Activated CD8-positive, alpha-beta memory T cell treated with anti-CD3 and anti-CD28 coated beads for 1 hour (primary cell): ENCODE measurements at places on chromosomes 2 and 18.

GRCh38 chr2:10124538-10125045, 2.1 kb downstream of the RRM2 start:
- DNase-seq = no peak

- DNase-seq = peak; percentile 57
Measured at GRCh38 chr18:3448838-3449511, 997 bp upstream of the TGIF1 start.

- no peak for DNase-seq
Measured at GRCh38 chr18:22005191-22005841, 164.1 kb upstream of the GATA6 start.

DNA sequence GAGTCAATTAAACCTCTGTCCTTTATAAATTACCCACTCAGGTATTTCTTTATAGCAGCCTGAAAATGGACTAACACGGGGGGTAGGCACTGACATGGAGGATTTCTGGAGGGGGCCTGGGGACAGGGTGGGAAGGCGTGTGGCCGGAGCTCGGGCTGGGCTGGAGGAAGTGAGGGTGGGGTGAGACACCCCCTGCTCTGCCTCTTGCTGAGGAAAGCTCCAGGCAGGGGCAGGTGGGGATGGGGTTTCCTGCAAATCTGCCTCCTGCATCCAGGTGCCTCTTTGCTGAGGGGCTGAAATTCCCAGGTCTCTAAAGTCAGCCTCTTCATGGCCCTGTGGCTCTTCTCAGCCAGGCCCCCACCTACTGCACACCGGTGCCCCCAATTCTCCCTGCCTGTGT, 25.7 kb upstream of the OTOS start:
- DNase-seq = no peak

DNA sequence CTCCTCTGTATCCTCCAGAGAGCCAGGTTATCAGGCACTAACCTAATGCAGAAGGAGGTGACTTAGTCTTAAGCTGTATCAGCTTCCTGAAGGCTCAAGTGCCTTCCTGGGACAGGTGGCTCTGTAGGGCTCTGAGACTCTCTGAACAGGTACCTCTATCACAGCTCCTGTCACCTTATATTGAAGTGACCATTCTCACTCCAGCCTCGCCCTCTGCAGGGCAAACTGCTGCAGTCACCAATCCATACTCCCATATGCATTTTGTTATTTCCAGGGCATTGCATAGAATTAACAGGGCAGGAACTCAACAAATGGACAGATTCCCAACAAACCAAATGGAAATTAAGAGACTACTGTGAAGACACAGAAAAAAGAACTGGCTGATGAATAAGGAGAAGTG, 203.0 kb upstream of the REV1 start:
- DNase-seq = no peak

DNA sequence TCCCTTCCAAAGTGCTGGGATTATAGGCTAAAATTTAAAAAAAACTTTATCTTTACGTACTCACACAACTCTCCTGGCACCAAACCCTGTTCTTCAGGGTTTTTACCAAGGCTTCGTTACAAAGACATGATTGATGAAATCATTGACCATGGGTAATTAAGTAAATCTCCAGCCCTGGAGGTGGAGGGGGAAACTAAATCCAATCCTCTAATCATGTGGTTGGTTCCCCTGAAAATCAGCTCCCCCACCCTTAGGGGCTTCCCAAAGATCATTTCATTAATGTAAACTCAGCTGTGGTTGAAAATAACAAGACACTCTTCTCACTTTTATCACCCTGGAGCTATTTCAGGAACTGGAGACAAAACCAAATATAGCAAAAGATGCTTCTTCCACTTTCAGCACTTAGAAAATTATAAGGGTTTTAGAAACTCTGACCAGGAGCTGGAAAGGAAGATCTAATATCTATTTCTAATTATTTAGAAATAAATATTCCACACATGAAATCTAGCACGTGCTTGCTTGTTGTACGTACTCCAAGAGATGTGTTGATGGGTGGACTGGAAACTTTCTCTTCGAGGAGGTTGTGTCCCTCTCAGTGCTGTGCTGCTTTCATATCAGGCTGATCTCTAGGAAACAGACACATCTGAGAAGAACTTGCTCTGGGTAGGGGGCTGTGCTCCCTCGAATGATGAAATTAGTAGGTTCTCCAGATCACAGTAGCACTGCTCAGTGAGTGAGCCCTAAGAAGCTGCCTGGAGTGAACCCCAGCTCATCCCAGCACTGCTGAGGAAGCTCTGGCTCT, 67.2 kb downstream of the SMAD4 start:
- no peak for DNase-seq

GRCh38 chr2:218036371-218036770, 32.7 kb upstream of the RUFY4 start:
- no peak for DNase-seq

DNA sequence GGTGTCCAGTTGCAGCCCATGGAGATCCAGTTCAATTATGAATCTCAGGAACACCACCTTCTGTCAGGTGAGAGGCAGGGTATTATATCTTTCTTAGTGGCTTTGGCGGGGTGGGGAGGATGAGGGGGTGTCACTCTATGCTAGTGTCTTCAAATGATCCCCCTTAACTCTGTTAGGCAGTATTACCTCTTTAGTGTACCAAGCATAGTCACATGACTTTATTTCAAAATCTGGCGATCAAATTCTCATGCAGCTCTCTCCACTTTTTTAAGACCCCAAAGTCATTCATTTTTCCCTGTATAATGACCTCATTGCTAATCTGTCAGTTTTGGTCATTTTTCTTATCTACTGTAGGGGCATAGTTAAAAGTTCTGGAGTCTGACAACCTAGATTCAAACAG, 1.1 kb upstream of the ZSCAN30 start:
- no peak for DNase-seq

DNA sequence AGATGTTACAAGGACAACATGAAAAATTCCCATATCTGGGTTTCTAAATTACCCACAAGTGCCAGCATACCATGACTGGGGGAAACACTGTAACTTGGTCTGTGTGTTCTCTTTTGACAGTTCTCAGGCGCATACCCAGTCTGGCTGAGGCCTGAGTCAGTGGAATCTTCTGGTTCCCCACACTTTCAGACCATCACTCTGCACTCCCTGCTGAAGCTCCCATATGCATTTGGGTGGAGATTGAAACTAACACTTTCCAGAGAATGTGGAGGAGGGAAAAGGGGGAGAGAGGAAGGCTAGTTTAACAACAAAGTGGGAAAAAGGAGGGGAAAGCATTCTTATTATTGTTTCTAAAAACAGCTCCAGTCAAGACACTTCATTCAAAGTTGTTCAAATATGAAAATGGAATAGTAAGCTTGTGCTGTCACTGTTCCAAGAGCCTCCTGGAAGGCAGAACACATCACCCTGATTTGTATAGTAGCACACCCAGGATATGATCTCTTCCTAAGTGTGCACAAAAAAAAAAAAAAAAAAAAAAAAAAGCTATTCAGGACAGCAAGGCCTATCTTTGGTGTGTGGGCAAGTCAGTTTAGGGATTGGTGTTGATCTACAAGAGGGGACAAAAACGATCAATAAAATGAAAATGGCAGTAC, 48.1 kb upstream of the CTIF start:
- DNase-seq = no peak

DNA sequence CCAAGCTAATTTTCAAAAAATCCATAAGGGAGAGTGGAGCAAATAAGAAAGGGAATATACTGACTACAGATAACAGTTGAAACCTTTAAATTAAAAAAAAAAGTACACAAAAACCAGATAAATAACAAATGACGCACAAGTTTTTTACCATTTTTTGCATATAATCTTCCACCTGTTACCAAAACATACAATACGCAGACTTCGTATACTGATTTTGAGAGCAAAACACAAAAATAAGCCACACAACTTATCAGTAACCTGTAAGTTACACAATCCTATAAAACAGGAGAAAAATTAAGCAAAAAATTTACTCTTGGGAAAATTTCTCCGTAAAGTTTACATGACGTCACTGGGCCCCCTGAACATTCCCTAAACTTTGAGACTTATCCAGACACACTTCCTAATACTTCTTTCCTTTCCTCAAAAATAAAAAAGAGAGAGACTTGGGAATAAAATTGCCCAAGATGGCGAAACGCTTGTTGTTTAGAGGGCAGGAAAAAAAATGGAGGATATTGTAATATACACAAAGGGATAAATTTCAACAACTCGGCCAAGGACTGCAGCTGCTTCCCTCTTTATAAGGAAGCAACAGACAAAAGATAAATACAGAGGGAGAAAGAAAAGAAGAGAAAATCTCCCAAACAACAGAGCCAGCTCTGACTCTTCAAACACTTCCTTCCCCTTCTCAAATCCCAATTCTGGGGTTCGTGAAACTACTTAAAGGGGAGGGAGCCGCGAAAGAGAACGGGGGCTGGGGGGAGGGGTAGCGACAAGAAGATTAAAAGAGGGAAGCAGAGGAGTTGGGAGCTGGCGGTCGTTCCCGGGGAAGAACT, 1.6 kb downstream of the BAZ2B start:
- no peak for DNase-seq

GRCh38 chr2:37740164-37740739, 68.8 kb upstream of the CDC42EP3 start:
- DNase-seq = no peak

DNA sequence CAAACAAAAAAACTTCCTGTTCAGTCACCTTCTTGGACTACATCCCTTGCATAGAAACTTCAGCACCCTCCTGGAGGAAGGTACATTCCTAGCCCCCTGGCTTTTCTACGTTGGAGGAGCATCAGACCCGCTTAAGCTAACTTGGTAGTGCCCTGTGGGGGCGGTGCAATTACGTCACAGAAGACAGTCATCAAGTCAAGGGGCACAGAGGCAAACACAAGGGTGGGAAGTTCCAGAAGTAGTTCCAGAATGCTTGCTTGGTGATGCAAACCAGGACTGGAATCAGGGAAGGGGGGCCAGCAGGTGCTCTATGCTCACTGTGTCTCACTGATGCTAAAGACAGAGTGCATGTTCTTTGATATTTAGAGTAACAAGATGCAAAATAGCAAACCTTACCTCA, 15.2 kb upstream of the AGFG1 start:
- no peak for DNase-seq

GRCh38 chr2:119550346-119550745, 6.1 kb downstream of the CFAP221 start:
- no peak for DNase-seq

DNA sequence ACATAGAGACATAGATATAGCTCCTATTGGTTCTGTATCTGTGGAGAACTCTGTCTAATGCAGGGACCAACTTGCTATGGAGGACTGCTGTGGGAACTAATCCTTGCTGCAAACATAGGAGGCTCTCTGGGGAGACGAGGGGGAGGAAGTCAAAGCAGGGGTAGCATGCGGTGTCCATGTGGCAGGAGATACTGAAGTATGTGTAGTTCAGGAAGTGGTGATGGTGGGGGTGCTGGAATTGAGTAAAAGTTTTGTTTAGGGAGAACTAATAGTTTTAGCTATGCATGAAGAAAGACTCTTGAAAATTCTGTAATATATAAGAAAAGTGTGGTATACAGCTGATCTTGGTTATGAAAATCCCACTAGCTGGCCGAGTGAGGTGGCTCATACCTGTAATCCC, 62.0 kb downstream of the ANKRD44 start:
- no peak for DNase-seq

GRCh38 chr18:63306819-63307550, 12.6 kb downstream of the BCL2 start:
- no peak for DNase-seq

GRCh38 chr18:74115046-74115445, 32.6 kb downstream of the FBXO15 start:
- no peak for DNase-seq

GRCh38 chr2:151837926-151838325, 9.7 kb upstream of the ARL5A start:
- no peak for DNase-seq

GRCh38 chr18:33076601-33077000, 303.8 kb upstream of the KLHL14 start:
- no peak for DNase-seq

DNA sequence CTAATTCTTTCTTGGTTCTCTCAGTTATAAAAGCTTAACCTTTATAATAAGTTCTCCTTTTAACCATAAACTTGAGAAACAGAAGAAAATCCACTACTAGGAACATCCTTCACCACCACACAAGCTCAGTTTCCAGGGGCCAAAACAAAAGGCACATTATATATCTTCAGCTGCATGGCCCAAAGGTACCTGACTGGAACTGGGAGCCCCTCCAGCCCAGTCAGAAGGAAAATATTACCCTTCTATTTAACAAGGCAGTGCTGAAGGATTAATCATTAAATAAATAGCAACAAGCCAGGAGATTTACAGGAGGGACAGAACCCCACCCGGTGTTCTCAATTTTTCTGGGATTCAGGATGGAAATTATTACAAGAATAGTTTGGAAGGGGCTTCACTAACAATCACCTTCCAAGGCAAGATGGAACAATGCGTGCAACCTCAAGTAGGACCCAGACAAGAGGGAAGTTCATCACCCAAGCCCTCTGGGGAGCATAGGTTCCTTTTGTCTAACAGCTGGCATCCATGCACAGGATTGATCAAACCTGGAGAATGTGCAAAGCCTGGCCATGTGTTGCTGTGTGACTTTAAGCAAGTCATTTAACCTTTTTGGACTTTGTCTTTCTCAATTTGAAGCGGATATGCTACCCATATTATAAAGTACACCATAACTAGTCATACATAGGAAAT, 159.6 kb upstream of the SETBP1 start:
- no peak for DNase-seq

GRCh38 chr18:54222922-54223567, 1.4 kb downstream of the MBD2 start:
- no peak for DNase-seq

DNA sequence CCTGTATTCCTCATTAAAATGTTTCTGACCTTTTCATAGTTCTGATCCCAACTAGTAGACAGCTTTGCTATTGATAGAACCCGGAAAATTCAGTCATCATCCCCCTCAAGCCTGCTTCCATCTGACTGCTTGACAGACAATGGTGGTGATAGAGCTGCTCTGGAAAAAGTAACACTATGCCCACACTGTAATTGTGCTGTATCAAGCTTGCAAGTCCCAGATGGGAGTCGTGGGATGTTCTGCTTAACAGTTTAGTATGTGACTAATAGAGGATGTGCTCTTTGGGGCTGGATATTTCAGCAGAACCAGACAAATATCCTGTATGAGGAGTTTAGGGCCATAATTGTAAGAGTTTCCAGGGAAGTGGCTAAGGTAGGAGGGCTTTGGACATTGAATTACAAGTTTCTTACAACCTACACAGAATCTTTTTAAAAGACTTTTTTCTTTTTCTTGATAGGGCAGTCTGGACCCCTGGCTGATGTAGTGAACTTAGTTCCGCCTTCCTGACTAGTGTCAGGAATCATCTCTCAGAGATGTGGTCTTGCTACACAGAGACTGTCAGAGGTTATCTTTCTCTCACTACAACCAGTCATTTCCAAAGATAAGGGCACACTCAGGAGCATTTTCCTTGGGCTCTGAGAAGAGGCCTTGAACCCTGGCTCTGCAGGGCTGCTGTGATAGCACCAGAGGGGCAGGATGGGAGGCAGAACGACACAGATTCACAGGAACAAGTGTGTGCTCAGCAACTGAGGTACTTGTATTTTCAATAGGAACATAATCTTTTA, 158.0 kb upstream of the RBMS1 start:
- DNase-seq = no peak

DNA sequence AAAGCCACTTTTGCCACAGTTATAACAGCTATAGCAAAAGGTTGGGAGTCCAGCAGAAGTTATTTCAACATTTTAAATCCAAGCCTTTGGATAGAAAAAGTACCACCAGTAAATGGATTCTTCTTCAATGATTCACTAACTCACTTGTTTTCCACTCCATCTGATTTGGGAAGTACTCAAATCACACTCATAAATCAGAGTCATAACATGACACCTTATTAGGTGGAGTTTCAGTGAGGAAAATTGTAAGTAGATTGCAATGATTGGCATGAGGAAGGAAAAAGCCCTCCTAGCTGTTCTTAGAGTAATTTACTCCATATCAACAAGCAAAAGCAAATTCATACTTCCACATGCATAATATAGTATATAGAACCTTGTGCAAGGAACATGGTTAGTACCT, 132.9 kb downstream of the NR4A2 start:
- DNase-seq = no peak
